ENCODE measurements at places on chromosomes 2 and 18. TPM values are rescaled to one million over a fixed set of nuclear protein-coding genes. Genes with fewer than 3 reads are reported as not detected.

DNA sequence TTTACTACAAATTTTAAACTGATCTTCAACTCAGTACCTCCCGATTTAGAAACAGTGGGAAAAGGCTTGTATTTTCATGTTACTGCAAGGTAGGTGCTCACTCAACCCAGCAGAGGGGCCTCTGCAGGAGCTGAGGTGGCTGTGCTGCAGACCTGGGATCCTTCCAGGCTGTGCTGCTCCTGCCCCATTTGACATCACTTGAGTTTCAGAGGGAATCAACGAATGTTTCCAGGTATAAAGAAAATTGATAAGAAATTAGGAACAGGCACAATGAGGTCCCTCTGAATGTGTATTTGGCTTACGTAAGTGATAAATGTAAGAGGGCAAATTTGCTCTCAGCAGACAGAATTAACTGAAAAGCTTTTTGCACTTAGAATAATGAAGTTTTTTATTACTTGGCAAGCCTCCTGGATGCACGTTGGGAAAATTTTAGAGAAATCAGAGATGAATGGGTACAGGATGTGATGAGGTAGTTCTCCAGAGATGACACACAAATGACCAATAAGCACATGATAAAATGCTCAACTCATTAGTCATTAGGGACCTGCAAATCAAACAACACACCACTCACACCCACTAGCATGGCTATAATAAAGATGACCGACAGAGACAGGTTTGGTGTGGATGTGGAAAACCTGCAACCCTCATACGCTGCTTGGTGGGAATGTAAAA, 114.0 kb downstream of the NOL10 start:
- no peak for DNase-seq
- H3K27ac ChIP-seq: no peak overlapping the region
- no peaks in the 10 kb centered on the region for H3K27me3 ChIP-seq
- no peak overlapping the region for H3K4me3 ChIP-seq
- peaks cover 6% of the 10 kb centered on the region for H3K36me3 ChIP-seq

- no peak overlapping the region for H3K27ac ChIP-seq
- no peaks in the 10 kb centered on the region for H3K27me3 ChIP-seq
- no peaks in the 10 kb centered on the region for H3K4me1 ChIP-seq
- DNase-seq: no peak
Observed at GRCh38 chr2:181140414-181140813, 160.0 kb downstream of the UBE2E3 start.

BCS1L gene
- 35.4 TPM for total RNA-seq

HMSD gene
- total RNA-seq: 0.29 TPM

DNA sequence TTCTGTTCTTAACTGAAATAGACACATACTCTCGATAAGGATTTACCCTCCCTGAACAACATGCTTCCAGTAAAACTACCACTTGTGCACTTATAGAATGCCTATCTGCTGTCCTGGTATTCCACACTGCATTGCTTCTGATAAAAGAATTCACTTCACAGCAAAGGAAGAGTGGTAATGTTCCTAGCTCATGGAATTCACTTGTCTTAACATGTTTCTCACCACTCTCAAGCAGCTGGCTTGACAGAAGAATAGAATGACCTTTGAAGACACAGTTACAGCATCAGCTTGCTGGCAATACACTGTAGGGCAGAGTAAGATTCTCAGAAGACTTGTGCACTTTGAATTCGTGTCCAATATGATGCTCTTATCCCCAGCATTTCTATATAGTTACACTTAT, 524.1 kb upstream of the CNTNAP5 start:
- no peaks in the 10 kb centered on the region for H3K36me3 ChIP-seq
- H3K4me1 ChIP-seq: no peaks in the 10 kb centered on the region
- H3K27ac ChIP-seq: no peak overlapping the region
- no peak for DNase-seq
- no peak overlapping the region for H3K4me3 ChIP-seq
- H3K27me3 ChIP-seq: no peaks in the 10 kb centered on the region

GALNT5 gene
- total RNA-seq: 1.6 TPM

GRCh38 chr18:61082976-61083630, 250.1 kb upstream of the CDH20 start:
- H3K4me3 ChIP-seq: no peak overlapping the region
- H3K27ac ChIP-seq: no peak overlapping the region
- H3K36me3 ChIP-seq: no peaks in the 10 kb centered on the region
- no peak for DNase-seq
- H3K4me1 ChIP-seq: no peaks in the 10 kb centered on the region
- no peaks in the 10 kb centered on the region for H3K27me3 ChIP-seq

- no peaks in the 10 kb centered on the region for H3K27me3 ChIP-seq
- DNase-seq: no peak
- H3K36me3 ChIP-seq: no peaks in the 10 kb centered on the region
- H3K4me1 ChIP-seq: no peaks in the 10 kb centered on the region
- H3K27ac ChIP-seq: no peak overlapping the region
Observed at GRCh38 chr2:219643788-219644398, 16.5 kb downstream of the SLC4A3 start.

- H3K4me1 ChIP-seq: no peaks in the 10 kb centered on the region
- H3K27ac ChIP-seq: no peak overlapping the region
- no peak for DNase-seq
- H3K36me3 ChIP-seq: no peaks in the 10 kb centered on the region
- no peak overlapping the region for H3K4me3 ChIP-seq
- H3K27me3 ChIP-seq: no peaks in the 10 kb centered on the region
Observed at GRCh38 chr2:18487106-18487913, 73.1 kb downstream of the RDH14 start.

- H3K4me1 ChIP-seq: no peaks in the 10 kb centered on the region
- DNase-seq: no peak
- no peak overlapping the region for H3K27ac ChIP-seq
- no peak overlapping the region for H3K4me3 ChIP-seq
Observed at GRCh38 chr2:192983173-192983572, 788.4 kb upstream of the TMEFF2 start.

DNA sequence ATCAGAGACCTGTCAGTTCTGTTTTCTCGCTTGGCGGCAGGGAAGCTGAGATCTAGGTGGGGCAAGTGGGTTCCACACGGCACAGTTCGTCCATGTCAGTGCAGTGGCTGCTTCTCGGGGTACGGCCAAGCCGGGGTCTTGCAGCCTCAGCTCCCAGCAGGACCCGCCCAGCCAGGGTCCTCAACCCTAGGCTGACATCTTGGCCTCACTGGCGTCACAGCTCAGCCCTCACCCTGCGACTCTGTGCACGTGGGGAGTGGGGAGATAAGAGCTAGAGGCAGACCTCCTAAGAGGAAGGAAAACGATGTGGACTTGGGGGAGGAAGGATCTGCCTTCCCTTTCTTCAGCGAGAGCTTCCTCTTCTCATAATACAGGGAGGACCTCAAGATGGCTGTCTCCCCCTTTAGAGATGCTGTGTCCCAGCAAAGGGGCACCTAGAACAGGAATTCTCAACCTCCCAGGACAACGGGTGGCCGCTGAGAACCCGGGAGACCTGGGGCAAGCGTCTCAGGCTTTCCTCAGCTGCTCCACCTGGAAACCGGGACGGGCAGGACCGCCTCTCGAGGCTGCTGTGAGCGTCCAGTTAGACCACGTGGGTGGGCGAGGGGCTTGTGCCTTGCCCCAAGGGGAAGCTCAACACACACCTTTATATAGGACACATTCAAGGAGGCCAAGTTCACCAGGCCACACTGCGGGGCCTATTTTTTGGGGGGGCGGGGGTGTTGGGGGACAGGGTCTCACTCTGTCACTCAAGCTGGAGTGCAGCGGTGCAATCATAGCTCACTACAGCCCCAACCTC, 23.5 kb upstream of the KLF11 start:
- no peaks in the 10 kb centered on the region for H3K4me1 ChIP-seq
- no peaks in the 10 kb centered on the region for H3K27me3 ChIP-seq
- no peak overlapping the region for H3K27ac ChIP-seq
- no peaks in the 10 kb centered on the region for H3K36me3 ChIP-seq
- H3K4me3 ChIP-seq: no peak overlapping the region

WDPCP gene
- total RNA-seq: 37.4 TPM

- no peaks in the 10 kb centered on the region for H3K4me1 ChIP-seq
- H3K27ac ChIP-seq: no peak overlapping the region
- no peaks in the 10 kb centered on the region for H3K27me3 ChIP-seq
- DNase-seq: no peak
- H3K36me3 ChIP-seq: no peaks in the 10 kb centered on the region
Observed at GRCh38 chr2:82527124-82527523, 1932.0 kb downstream of the SUCLG1 start.

TLX2 gene
- total RNA-seq: not detected

GRCh38 chr2:111127351-111127750, 6.6 kb downstream of the BCL2L11 start:
- H3K36me3 ChIP-seq: no peaks in the 10 kb centered on the region
- DNase-seq: no peak
- H3K4me1 ChIP-seq: peaks cover 3% of the 10 kb centered on the region
- H3K4me3 ChIP-seq: no peak overlapping the region
- no peak overlapping the region for H3K27ac ChIP-seq

DNA sequence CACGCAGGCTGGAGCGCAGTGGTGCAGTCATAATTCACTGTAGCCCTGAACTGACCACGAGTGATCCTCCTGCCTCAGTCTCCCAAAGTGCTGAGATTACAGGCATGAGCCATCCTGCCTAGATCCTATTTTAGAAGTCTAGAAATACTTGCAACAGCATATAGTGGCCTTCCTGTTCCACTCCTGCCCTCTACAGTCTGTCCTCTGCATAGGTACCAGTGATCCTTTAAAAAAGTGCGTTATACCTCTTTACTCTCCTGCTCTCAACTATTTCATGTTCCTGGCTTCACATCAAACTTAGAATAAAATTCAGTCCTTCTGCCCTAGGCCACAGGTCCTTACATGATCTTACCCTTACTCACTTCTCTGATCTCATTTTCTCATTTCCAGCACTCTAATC, 6.0 kb downstream of the COMMD1 start:
- no peaks in the 10 kb centered on the region for H3K27me3 ChIP-seq
- H3K36me3 ChIP-seq: no peaks in the 10 kb centered on the region
- no peak overlapping the region for H3K27ac ChIP-seq
- H3K4me1 ChIP-seq: no peaks in the 10 kb centered on the region

DNA sequence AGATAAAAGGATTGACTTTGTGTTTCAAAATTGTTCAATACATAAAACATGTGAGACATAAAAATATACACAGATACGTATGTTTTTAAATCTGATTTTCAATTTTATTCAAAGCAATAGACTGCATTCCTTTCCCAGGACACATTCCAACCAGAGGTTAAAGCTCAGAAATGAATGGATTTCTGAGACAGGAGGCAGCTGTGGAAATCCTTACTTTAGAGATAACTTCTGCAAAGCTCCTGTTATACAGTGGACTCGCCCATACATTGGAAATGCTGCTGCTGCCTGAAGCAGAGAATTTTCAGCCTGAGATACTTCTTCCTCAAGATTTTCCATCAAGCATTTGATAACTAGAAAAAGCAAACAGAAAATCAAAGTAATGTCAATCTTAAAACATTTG, 43.8 kb downstream of the THADA start:
- H3K27ac ChIP-seq: no peak overlapping the region
- no peak for DNase-seq
- no peaks in the 10 kb centered on the region for H3K4me1 ChIP-seq
- no peak overlapping the region for H3K4me3 ChIP-seq

- no peaks in the 10 kb centered on the region for H3K36me3 ChIP-seq
- no peak overlapping the region for H3K27ac ChIP-seq
- no peaks in the 10 kb centered on the region for H3K4me1 ChIP-seq
Observed at GRCh38 chr2:101627285-101628029, 70.0 kb upstream of the MAP4K4 start.

DNA sequence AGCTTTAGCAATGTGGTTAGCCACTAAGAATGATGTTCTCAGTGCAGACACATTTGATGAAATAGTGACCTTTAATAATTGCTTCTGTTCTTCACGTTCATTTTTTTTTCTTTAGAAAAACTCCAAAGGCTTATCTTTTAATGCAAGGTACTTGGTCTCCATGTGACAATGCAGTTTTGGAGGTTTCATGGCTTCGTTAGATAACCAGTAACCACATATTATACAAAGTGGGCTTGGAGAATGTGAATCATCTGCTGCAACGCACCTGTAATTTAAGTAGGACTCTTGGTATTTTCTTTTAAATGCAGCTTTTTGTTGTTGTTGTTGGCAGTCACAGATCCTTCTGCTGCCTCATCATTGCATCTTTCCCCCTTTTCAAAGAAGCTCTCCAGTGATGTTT, 1606.3 kb downstream of the SUCLG1 start:
- H3K27me3 ChIP-seq: no peaks in the 10 kb centered on the region
- H3K4me1 ChIP-seq: no peaks in the 10 kb centered on the region
- H3K4me3 ChIP-seq: no peak overlapping the region
- no peaks in the 10 kb centered on the region for H3K36me3 ChIP-seq
- DNase-seq: no peak

COBLL1 gene
- 43.6 TPM for total RNA-seq

DNA sequence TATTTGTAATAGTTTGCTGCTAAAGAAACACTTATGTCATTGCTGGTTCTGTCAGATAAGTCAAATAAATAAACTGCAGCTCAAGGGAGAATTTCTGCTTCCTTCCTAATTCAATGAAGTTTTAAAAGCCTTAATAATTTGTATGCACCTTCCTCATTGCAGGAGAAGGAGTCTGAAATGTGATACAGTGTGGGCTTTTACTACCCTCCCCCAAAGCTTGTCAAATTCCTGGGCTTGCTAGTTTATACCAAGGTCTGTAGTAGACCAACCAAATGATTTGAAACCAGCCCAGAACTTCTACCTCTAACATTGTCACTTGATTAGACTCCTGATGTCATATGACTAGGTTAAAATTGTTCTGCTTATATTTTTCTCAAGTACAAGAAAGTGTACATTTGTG, 131.8 kb downstream of the DTNA start:
- H3K36me3 ChIP-seq: no peaks in the 10 kb centered on the region
- no peaks in the 10 kb centered on the region for H3K4me1 ChIP-seq
- no peak overlapping the region for H3K4me3 ChIP-seq
- H3K27me3 ChIP-seq: no peaks in the 10 kb centered on the region
- DNase-seq: no peak

SAG gene
- not detected for total RNA-seq

GRCh38 chr18:32261003-32261402, 71.2 kb downstream of the MEP1B start:
- H3K4me1 ChIP-seq: no peaks in the 10 kb centered on the region
- no peak overlapping the region for H3K4me3 ChIP-seq
- H3K27ac ChIP-seq: no peak overlapping the region
- H3K27me3 ChIP-seq: no peaks in the 10 kb centered on the region
- no peak for DNase-seq

GRCh38 chr18:53689886-53690285, 534.6 kb downstream of the MBD2 start:
- H3K4me1 ChIP-seq: no peaks in the 10 kb centered on the region
- H3K4me3 ChIP-seq: no peak overlapping the region
- H3K27me3 ChIP-seq: no peaks in the 10 kb centered on the region
- no peak overlapping the region for H3K27ac ChIP-seq
- no peak for DNase-seq

GRCh38 chr2:133193544-133194361, 374.5 kb downstream of the NCKAP5 start:
- no peak overlapping the region for H3K4me3 ChIP-seq
- H3K4me1 ChIP-seq: no peaks in the 10 kb centered on the region
- H3K36me3 ChIP-seq: no peaks in the 10 kb centered on the region

EGR4 gene
- total RNA-seq: not detected

GRCh38 chr2:95079199-95079683, 42.4 kb downstream of the MRPS5 start:
- H3K4me3 ChIP-seq: no peak overlapping the region
- no peak overlapping the region for H3K27ac ChIP-seq
- no peaks in the 10 kb centered on the region for H3K36me3 ChIP-seq
- no peak for DNase-seq

GRCh38 chr2:111975053-111975552, 76.7 kb downstream of the MERTK start:
- no peak overlapping the region for H3K27ac ChIP-seq
- H3K27me3 ChIP-seq: no peaks in the 10 kb centered on the region
- H3K4me3 ChIP-seq: no peak overlapping the region
- no peak for DNase-seq
- H3K36me3 ChIP-seq: no peaks in the 10 kb centered on the region

- no peak overlapping the region for H3K4me3 ChIP-seq
- peak overlapping the region; percentile 36 for H3K27ac ChIP-seq
- H3K27me3 ChIP-seq: no peaks in the 10 kb centered on the region
- H3K4me1 ChIP-seq: no peaks in the 10 kb centered on the region
Observed at GRCh38 chr2:48508461-48509124, 21.4 kb upstream of the STON1 start.
